ENCODE measurements at places on chromosomes 4 and X.

GRCh38 chr4:105462576-105462975 lies 11.3 kb downstream of the PPA2 start:
- DNase-seq, result no peak

GRCh38 chrX:46642145-46642544 lies 68.6 kb downstream of the CHST7 start:
- peak; percentile 26 for DNase-seq

- DNase-seq, result no peak
These were observed 118.2 kb downstream of the AFAP1 start for GRCh38 chr4:7821245-7822136.

DNA sequence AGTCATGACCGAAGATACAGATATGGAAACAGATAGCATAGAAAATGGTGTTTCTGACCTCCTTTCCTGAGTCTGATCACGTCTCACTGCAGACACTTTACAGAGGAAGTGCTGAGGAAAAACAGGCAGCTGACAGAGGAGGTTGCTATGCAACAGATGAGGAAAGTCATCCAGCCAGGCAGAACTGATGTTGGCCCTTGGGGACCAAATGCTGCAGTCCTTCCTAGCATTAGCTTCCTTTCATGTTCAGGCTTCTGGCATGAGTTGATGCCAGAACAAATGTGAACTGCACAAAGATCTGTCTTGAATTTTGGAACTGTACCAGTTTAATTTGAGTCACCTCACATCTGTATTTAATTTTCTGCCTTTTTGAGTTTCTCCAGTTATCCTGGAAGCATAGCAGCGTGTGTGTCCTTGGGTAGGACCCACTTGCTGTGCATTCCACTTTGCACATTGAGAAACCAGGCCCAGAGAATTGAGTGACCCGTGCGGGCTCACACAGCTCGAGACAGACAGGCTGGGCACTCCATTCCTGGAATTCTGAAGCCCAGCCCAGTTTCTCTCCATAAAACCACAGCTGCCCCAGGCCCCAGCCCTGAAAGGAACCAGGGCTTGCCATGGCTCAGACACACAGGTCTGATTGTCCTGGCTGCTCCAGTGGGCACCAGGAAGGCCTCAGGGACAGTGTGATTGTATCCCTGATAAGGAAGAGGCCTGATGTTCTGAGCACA lies 1.4 kb upstream of the MAGED1 start:
- peak; percentile 51 for DNase-seq

GRCh38 chr4:1578251-1578773 lies 105.8 kb downstream of the FAM53A start:
- no peak for DNase-seq
